Effector memory CD4-positive, alpha-beta T cell (primary cell): ENCODE measurements at places on chromosomes 11 and 22.

DNA sequence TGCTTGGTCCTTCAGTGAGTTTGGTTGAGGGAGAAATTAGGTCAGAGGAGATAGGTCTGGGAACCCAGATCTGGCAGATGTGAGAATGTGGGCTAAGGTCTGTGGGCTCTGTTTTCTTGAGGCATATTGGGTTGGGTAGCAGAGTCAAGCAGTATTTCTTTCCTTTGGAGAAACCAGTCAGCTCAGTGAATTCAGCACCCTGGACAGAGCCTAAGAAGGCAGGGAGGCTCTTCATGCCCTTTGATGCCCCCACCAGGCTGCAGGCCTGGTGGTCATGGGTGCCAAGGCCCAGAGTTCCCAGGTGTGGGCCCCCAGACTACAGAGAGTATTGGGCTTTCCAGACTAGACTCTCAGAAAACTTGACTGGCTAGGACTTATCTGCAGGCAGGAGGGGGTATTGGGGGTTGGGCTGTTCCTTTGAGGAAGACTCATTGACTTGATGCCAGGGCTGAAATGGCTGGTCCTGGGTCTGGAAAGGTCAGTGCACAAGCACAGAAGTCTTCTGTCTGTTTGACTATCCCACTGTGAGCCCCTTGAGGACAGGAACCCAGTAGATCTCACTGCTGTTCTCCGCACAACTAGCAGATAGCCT is 45.3 kb upstream of the NECTIN1 start:
- DNase-seq = no peak

GRCh38 chr11:69696749-69697468 is 6.9 kb downstream of the FGF19 start:
- DNase-seq = no peak

DNA sequence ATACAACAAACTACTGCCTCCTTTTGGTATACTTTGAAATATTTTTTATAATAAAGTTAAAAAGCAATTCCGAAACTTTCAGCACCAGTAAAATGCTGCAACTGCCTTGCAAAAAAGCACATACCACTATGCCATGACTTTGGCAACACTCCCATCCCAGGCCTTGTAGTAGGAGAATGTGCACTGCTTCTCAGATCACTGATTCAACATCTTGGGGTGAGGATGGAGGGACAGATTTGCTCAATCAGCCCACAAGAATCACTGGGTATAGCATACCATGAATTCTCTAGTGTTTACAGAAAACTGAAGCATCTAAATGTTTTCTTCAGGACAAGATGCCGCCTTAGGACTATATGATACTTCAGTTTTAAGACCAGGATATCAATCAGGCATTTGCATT is 14.9 kb downstream of the EIF4ENIF1 start:
- DNase-seq = no peak

GRCh38 chr22:30023099-30023660 is 57.1 kb upstream of the HORMAD2 start:
- DNase-seq = no peak

- DNase-seq = no peak
Observed at GRCh38 chr22:20083157-20083890, 3.3 kb downstream of the DGCR8 start.

- no peak for DNase-seq
Observed at GRCh38 chr11:93958991-93959390, 62.2 kb upstream of the HEPHL1 start.

GRCh38 chr11:126262216-126262615 is 6.5 kb downstream of the SRPRA start:
- DNase-seq = no peak

DNA sequence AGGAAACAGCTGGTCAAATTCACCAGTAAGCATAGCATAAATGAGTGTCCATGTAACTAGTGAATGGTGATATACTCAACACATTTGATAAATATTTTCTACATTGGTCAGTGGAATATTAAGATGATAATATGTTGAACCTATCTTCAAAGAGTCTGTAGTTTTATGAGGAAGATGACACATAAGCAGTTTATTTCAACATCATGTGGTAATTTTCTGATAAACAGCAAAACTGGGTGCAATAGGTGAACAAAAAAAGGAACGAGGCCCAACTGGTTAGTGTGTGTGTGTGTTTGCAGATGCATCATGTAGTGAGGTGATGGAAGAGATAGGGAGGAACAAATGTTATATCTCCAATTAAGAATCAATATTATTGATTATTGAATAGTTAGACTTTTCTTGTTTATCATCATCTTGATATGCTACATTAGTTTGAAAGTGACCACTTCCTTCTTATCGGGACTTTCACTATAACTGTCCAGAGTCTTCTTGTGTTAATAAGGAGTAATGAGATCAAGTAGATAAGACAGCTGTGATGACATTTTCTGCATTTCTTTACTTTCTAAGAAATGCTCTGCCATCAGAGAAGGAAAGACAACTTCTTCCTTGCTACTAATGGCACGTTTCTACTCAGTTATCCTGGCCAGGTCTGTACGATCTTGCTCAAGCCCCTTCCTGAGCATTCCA is 270.7 kb downstream of the ETS1 start:
- no peak for DNase-seq

DNA sequence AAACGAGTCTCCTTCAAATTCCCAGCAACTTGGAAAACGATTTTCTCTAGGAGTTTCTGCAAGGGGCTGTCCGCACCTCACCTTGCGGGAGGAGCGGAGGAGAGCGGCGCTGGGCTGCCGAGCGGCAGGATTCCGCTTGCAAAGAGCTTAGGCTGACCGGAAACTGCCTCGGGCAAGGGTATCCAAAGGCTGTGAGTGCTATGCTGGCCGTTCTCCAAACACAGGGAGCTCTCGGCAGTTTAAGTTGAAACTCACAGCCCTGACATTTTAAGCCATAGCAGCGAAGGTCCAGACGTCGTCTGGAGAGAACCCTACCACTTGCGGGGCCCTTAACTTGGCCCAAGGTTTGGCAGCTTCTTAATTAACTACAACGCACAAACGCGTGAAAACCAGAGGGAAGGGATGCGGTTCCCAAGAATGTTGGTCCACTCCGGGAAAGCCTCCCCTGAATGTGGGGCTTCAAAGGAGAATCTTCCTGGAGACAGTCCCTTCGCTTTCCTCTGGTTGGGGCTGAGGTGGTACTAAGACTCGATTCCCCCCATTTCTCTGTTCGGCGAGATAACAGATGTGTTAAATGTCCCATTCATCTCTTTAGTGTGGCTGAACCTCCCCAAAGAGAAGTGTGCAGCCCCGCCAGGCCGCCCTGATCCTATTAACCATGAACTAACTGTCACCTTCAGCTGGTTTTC is 1.1 kb upstream of the DBX1 start:
- no peak for DNase-seq

DNA sequence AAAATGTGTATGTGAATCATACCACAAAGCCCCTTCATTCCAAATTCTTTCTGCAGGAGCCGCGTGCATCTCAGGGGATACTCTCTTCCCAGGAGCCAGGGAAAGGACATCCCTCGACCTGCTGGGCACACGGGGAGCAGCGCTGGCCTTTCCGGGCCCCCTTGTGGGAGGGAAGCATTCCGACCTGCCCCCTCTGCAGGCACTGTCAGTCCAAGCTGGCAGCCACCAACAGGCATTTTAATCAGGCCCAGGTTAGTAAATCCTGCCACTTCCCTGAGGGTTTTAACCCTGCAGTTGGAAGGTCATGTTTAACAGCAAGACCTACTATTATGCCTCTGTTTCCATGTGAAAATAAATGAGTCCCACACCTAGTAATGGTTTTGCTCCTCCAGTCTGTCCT is 391.5 kb downstream of the SHANK2 start:
- no peak for DNase-seq

DNA sequence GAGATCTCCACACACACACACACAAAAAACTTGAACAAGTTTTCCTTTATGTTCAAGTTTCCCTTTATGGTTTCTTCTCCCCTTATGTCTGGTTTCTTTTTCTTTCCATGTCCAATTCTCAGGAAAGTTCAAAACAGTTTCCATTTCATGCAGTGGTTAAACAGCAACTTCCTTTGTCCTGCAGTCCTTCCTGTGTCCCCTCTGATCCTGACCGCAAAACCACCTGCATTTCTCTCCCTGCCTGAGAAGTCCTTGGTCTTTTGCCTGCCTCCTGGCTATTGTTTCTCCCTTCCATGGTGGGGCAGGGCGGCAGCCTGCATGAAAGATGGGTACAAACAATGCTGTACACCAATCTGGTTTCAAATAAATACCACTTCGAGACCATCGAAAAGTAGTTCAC is 58.3 kb upstream of the SORL1 start:
- DNase-seq = no peak

GRCh38 chr11:46374815-46375214 is 6.7 kb upstream of the MDK start:
- DNase-seq = no peak

- no peak for DNase-seq
Observed at GRCh38 chr22:35900483-35901168, 128.0 kb downstream of the RBFOX2 start.

- no peak for DNase-seq
Observed at GRCh38 chr22:39913886-39914285, 13.0 kb downstream of the GRAP2 start.

GRCh38 chr11:36092314-36093030 is 148.6 kb downstream of the LDLRAD3 start:
- DNase-seq = no peak

- no peak for DNase-seq
Observed at GRCh38 chr11:60318726-60319125, 8.3 kb upstream of the MS4A6E start.
